ENCODE measurements at places on chromosomes 3 and 15.

DNA sequence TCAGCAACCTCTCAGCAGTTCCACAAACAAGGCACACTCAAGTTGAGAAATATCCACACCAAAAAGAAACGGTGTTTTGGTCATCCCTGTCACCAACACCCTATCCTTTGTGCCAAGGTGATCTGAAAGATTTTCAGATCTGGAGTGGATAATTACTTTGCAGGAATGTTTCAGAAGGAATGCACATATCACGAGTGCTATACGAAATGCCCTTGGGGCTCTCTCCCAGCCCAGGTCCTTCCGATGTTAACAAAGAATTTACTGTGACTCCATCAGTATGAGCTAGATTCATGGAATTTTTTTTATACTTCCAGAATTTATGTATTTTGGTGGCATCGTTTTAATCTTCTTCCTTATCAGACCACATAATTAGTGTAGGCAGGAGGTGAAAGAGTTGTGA, 105.0 kb downstream of the GRM7 start:
- no peaks in the 10 kb centered on the region for H3K27me3 ChIP-seq
- H3K27ac ChIP-seq, result no peak overlapping the region
- no peaks in the 10 kb centered on the region for H3K4me1 ChIP-seq
- H3K4me3 ChIP-seq, result no peak overlapping the region

DNA sequence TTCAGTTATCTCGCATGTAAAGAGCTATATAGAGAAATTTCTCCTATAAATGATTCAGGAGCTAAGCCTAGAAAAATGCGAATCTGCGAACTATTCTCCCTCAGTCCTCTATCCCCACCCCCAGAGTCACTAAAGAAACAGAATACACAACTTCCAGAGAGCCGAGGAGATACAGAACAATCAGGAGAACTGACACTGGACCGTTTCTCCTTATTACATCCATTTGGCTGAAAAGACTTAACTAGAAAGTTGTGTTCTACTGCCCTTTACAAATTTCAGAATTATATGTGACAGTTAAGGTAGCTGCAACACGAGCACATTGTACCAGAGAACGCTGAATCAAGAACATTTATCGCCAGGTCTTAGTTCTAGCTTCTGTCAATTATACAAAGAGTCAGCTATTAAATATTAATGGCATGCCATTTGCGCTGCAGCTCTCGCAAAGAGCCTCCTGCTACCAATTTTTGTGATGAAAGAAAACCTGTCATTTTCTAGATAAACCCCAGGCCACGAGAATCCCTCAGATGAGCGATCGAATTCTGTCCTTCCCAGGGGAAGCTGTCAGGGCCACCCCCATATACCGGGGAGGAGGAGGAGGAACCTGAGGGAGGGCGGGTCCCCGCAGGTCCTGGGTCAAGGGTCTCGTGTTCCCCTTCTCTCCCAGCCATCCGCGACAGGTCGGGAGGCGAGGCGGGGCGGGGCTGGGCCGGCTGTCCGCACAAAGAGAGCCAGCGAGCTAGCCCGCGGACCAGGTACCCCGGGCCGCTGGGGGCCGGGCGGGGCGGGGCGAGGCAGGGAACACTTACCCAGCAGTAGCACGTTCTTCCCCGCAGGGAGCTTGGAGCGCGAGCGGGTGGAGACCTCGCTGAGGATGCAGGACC, 878 bp downstream of the DYNC1LI1 start:
- H3K4me1 ChIP-seq, result peaks cover 18% of the 10 kb centered on the region
- H3K36me3 ChIP-seq, result no peaks in the 10 kb centered on the region
- H3K27ac ChIP-seq, result peak overlapping the region; percentile 99
- H3K27me3 ChIP-seq, result peaks cover 6% of the 10 kb centered on the region

GRCh38 chr3:124907957-124908356, 20.8 kb upstream of the ITGB5 start:
- no peaks in the 10 kb centered on the region for H3K27me3 ChIP-seq
- H3K4me3 ChIP-seq, result no peak overlapping the region
- H3K4me1 ChIP-seq, result peaks cover 9% of the 10 kb centered on the region
- H3K36me3 ChIP-seq, result no peaks in the 10 kb centered on the region

DNA sequence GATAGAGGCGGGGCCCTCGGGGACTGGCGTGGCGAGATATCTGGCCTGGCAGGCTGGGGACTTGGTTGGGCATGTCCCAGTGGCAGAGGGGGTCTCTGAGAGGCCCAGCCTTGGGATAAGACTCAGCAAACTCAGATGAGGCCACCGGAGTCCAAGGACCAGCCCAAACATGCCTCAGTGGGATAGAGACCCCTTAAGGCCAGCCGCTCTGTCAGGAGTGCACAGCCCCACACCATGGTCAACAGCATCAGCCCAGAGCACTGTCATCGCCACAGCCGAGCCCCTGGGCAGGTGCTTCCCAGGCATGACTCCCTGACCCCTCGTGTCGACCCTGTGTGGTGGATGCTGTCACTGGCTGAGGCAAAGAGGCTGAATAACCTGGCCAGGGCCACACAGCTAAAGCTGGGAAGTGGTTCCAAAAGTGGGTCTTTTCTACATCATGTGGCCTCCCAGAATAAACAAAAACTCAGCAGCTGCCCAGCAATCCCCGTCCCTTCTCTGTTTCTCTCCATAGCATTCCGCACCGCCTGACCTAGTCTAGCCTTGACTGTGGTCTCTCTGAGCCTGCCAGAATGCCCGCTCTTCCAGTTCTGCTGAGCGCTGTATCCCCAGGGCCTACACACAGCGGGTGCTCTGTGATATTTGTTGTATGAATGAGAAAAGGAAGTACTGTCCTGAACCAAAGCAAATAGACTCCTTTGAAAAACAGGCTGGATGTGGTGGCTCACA, 15.1 kb downstream of the CTSH start:
- no peak for DNase-seq
- H3K4me3 ChIP-seq, result no peak overlapping the region
- H3K36me3 ChIP-seq, result peaks cover 7% of the 10 kb centered on the region
- H3K4me1 ChIP-seq, result no peaks in the 10 kb centered on the region

- H3K36me3 ChIP-seq, result no peaks in the 10 kb centered on the region
- no peak for DNase-seq
- H3K27ac ChIP-seq, result no peak overlapping the region
- H3K27me3 ChIP-seq, result peaks cover 3% of the 10 kb centered on the region
- H3K4me1 ChIP-seq, result no peaks in the 10 kb centered on the region
Measured at GRCh38 chr15:23446215-23447106, 582 bp downstream of the GOLGA6L2 start.

GRCh38 chr3:71065764-71066013, 517.8 kb downstream of the FOXP1 start:
- peak overlapping the region; percentile 81 for H3K27ac ChIP-seq
- no peak for DNase-seq
- H3K4me1 ChIP-seq, result peaks cover 37% of the 10 kb centered on the region

DNA sequence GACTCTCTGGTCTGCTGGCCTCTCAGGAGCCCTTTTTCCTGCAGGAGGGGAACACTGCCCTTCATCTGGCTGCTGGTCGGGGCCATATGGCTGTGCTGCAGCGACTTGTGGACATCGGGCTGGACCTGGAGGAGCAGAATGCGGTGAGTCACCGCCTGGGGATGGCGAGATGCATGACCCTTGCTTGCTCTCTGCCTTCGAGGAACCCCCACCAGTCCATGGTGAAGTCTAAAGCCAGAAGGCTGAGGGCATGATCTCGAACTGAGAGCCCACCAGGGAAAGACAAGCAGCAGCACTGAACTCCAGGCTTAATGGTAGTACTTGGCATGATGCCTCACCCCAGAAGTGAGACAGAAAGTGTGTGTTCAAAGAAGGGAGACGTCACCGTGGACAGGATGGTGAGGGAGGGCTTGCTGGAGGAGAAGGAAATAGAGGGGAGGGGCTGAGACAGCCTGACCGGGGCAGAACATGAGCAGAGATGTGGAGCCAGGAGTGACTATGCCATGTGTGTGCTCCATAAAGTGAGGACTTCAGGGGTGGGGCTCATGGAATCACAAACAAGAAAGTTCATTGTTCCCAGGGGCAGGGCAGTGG, 19.2 kb downstream of the ANKDD1A start:
- H3K27ac ChIP-seq, result peak overlapping the region; percentile 49
- peaks cover 6% of the 10 kb centered on the region for H3K36me3 ChIP-seq
- DNase-seq, result no peak
- H3K27me3 ChIP-seq, result peaks cover 2% of the 10 kb centered on the region

- no peaks in the 10 kb centered on the region for H3K36me3 ChIP-seq
- H3K27ac ChIP-seq, result peak overlapping the region; percentile 52
- H3K4me1 ChIP-seq, result peaks cover 14% of the 10 kb centered on the region
- peaks cover 3% of the 10 kb centered on the region for H3K27me3 ChIP-seq
Measured at GRCh38 chr3:148083526-148084182, 614.0 kb upstream of the AGTR1 start.

DNA sequence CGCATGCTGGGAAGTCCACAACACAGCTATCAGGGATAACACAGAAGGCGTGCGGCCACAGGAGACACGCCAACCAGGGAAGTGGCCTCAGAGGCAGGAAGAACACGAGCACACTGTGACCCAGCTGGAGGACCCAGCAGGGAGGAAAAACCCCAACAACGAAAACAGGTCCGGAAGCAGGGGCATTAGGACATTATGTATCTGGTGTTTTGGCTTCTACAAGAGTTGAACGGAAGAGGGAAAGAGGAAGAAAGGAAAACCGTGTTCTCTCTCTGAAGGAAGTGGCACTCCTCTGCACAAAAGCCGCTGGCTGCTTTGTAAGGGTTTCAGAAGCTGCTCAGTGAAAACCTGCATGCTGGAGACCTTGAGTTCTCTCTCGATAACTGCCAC, 61.8 kb downstream of the HACD2 start:
- H3K27ac ChIP-seq, result no peak overlapping the region
- no peaks in the 10 kb centered on the region for H3K36me3 ChIP-seq
- H3K27me3 ChIP-seq, result peaks cover 3% of the 10 kb centered on the region
- H3K4me1 ChIP-seq, result no peaks in the 10 kb centered on the region

- DNase-seq, result no peak
- no peaks in the 10 kb centered on the region for H3K36me3 ChIP-seq
- peaks cover 3% of the 10 kb centered on the region for H3K27me3 ChIP-seq
- H3K4me1 ChIP-seq, result peaks cover 7% of the 10 kb centered on the region
- H3K27ac ChIP-seq, result no peak overlapping the region
Measured at GRCh38 chr15:44219073-44219472, 24.0 kb upstream of the FRMD5 start.

DNA sequence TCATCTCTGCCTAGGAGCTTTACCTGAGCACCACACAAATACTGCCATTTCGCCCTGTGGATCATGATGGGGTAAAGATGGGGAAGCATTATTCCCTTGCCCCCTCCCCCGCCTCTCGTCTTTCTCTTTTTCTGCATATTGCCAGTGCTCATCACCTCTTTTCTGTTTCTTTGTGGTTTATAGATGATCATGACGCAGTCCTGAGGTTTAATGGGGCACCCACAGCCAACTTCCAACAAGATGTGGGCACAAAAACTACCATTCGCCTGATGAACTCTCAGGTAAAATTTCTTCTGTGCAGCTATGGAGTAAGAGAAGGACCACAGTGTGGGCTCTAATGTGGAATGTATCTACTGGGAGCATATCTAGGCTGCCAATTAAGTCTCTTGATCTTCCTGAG, 88.2 kb downstream of the RPL39L start:
- H3K4me1 ChIP-seq, result no peaks in the 10 kb centered on the region
- peaks cover 2% of the 10 kb centered on the region for H3K27me3 ChIP-seq
- H3K4me3 ChIP-seq, result no peak overlapping the region
- no peak overlapping the region for H3K27ac ChIP-seq
- DNase-seq, result no peak

DNA sequence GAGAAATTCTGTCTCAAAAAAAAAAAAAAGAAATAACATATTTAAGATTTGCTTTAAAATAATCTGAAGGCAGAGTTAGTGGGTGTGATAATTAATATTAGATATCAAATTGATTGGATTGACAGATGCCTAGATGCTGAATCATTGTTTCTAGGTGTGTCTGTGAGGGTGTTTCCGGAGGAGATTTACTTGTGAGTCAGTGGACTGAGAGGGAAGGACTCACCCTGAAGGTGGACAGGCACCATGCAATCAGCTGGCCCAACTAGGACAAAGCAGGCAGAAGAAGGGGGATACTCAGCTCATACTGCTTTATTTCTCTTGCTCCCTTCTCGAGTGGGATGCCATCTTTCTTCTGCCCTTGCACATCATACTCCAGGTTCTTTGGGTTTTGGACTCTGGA, 16.7 kb upstream of the RPL24 start:
- no peak overlapping the region for H3K4me3 ChIP-seq
- H3K27ac ChIP-seq, result no peak overlapping the region
- no peaks in the 10 kb centered on the region for H3K36me3 ChIP-seq
- H3K27me3 ChIP-seq, result peaks cover 4% of the 10 kb centered on the region
- no peak for DNase-seq

- H3K27me3 ChIP-seq, result no peaks in the 10 kb centered on the region
- H3K27ac ChIP-seq, result no peak overlapping the region
- H3K36me3 ChIP-seq, result no peaks in the 10 kb centered on the region
- no peaks in the 10 kb centered on the region for H3K4me1 ChIP-seq
Measured at GRCh38 chr3:172461530-172462138, 13.4 kb upstream of the GHSR start.

GRCh38 chr15:97182581-97182980, 777.9 kb upstream of the ARRDC4 start:
- no peaks in the 10 kb centered on the region for H3K36me3 ChIP-seq
- no peak for DNase-seq
- H3K27ac ChIP-seq, result peak overlapping the region; percentile 70
- H3K27me3 ChIP-seq, result peaks cover 5% of the 10 kb centered on the region
- peaks cover 26% of the 10 kb centered on the region for H3K4me1 ChIP-seq

- peaks cover 2% of the 10 kb centered on the region for H3K27me3 ChIP-seq
- H3K4me3 ChIP-seq, result no peak overlapping the region
- no peak for DNase-seq
- H3K36me3 ChIP-seq, result no peaks in the 10 kb centered on the region
- no peak overlapping the region for H3K27ac ChIP-seq
Measured at GRCh38 chr3:5002174-5002870, 23.1 kb downstream of the BHLHE40 start.

DNA sequence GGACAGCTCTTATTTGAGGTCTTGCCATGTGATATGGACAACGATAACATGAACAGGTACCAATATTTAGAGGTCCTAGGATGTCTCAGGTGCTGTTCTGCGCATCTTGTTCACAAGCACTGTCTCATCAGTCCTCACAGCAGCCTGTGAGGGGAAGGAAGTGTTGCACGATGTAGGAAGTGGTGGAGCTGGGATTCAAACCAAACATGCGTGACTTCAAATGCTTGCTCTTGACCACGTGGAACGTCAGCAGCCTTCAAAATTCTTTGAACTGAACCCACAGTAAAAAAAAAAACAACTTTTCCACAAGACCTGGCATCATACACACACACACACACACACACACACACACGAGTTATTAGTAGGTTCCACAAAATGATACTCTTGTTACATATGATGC, 153.4 kb upstream of the SMAD3 start:
- H3K27ac ChIP-seq, result no peak overlapping the region
- no peak for DNase-seq
- peaks cover 2% of the 10 kb centered on the region for H3K27me3 ChIP-seq
- no peaks in the 10 kb centered on the region for H3K36me3 ChIP-seq
- H3K4me1 ChIP-seq, result no peaks in the 10 kb centered on the region
- no peak overlapping the region for H3K4me3 ChIP-seq

DNA sequence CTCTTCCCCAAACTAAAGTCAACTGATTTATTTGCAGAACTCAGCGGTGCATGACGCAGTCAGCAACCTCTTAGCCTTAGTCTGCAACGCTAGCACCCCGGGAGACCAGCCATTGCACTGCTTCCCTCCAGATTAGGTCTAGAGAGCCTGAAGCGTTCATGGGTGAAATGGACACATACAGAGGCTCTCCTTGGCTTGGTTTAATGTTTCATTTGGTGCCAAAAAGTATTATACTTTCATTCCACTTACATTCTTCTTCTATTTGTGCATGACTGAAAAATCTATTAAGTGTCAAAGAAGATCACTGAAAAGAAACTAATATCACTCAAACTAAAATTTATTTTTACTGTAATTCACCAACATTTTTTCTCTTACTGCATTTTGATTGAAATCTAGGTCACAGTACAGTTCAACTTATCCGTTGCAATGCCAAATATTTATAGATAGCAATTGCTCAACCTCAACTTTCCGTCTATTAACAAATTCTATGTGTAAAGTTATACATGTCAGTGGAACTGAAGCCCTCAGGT, 116.2 kb downstream of the ROBO1 start:
- H3K4me1 ChIP-seq, result peaks cover 10% of the 10 kb centered on the region
- H3K27me3 ChIP-seq, result peaks cover 2% of the 10 kb centered on the region
- DNase-seq, result peak; percentile 57

Measured in glutamatergic neuron (in vitro differentiated cells).